GM12878 (cell line): ENCODE measurements at places on chromosomes 3 and 15.

- no peak for DNase-seq
Observed at GRCh38 chr15:88303395-88303794, 46.9 kb upstream of the NTRK3 start.

- no peak for DNase-seq
Observed at GRCh38 chr3:38354588-38355330, 8.2 kb downstream of the XYLB start.

- DNase-seq: no peak
Observed at GRCh38 chr3:55698831-55699230, 211.7 kb upstream of the WNT5A start.

GRCh38 chr15:62896969-62897486 lies 145.5 kb upstream of the TPM1 start:
- no peak for DNase-seq

DNA sequence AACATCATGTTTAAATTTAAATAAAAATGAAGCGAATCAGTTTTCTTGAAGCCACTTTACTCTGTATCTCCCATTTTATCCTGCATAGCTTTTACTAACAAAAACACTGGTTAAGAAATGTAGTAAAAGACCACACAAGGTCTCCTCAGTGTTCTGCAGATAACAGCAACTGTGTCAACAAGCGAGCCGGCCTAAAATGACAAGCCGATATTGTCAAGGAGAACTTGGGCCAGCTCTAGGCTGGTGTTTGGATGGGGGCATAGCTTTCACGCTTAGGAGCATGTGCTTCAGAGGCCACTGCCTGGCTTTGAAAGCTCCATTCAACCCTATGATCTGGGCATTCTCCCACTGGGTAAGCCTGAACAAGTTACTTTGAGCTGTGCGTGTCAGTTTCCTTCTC lies 38.1 kb downstream of the MFSD1 start:
- no peak for DNase-seq

DNA sequence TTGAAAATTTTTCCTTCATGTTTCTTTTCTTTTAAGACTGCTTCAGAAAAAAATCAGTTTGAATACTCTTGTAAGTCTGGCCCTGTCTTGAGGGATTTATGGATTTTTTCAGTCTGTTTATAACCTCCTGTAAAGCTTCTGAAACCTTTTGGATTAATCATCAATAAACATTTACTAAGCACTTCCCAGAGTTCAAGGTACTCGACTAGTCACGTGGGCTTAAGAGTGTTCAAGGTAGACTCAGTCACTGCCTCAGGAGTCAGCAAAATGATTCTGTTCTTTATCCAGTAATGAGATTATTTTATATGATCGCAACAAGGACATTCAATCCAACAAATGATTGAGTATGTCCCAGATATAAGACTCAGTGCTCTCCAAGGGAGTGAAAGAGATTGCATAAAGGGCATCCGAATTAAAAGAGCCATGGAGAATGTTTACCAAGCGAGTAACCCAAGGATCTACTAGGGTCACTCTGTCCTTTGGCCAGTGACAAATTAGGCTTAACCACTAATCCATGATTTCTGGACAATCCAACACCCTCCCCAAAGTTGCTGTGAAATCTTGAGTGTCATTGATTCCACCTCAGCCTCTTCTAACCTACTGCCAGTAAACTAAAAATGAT lies 726.6 kb upstream of the NAALADL2 start:
- no peak for DNase-seq

GRCh38 chr3:11452312-11452711 lies 180.1 kb downstream of the ATG7 start:
- DNase-seq: no peak

GRCh38 chr3:41173926-41174885 lies 25.1 kb upstream of the CTNNB1 start:
- DNase-seq: no peak

DNA sequence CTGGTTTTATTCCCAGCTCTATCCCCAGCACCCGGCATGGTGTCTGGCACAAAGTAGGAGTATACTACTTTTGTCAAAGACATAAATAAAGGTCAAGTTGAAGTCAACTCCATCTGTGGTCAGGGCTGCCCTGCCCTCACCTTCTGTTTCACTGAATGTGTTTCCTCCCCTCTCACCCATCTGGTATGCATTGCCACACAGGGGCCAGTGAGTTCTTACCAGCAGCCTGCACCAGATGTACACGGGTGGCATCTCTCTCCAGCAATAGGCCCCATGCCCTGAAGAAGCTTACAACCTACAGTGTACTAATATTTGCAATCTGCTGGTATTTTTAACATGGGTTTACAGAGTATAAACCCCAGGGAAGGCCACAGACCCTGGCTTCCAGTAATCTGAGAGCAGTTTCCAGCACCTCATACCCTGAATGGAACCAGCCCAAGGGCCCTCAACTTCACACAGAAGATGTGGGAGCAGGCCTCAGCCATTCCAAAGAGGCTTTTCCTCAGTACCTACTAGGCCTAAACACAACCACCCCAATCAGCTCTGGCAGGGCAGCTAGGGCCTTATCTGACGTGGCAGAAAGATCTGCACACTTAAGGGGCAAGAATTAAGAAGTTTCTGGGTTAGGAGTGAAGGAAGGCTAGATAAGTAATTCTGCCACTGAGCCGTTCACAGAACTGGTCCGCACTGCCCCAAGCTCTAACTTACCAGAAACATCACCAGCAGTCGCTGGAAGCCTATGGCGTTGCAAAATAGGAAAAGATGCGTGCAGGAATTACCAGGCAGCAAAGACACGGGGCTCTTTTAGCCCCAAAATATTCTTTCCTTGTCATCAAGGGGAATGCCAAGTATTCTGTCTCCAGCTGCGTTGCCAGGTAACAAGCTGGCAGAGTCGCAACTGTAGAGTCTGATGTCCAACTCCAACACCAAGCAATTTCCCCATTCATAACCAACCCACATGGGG lies 2.1 kb downstream of the IDH2 start:
- DNase-seq: no peak

DNA sequence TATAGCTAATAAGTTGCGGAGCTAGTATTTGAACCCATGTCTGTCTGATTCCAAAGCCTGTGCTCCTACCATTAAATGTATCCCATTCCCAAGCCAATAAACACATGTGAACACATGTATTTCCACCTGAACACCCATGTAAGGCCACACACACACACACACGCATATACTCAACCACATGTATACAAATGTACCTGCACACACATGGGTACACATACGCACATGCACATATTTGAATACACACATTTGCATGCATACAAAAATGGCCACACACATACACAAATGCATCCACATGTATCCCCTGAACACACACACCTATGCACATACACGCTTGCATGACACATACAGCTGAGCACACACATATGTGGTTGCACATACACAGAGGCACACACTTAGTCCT lies 5.4 kb upstream of the MRPS22 start:
- no peak for DNase-seq

DNA sequence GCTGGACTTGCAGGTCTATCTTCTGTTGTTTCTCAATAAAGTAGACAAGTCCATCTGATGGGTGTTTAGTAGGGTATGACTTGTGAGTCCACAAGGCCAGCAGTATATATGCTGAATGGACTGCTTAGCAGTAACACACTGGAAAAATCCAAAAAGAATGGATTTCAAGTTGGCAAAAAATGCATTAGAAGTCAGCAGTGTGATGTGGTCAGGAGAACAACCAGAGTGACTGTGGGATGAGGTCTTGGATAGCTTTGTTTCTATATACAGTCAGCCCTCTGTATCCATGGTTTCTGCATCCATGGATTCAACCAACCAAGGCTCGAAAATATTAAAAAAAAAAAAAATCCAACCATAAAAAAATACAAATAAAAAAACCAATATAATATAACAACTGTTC lies 55.8 kb downstream of the LPP start:
- no peak for DNase-seq

- DNase-seq: no peak
Observed at GRCh38 chr3:154842536-154842935, 237.6 kb upstream of the MME start.

GRCh38 chr3:129312021-129312639 lies 33.5 kb downstream of the HMCES start:
- no peak for DNase-seq

DNA sequence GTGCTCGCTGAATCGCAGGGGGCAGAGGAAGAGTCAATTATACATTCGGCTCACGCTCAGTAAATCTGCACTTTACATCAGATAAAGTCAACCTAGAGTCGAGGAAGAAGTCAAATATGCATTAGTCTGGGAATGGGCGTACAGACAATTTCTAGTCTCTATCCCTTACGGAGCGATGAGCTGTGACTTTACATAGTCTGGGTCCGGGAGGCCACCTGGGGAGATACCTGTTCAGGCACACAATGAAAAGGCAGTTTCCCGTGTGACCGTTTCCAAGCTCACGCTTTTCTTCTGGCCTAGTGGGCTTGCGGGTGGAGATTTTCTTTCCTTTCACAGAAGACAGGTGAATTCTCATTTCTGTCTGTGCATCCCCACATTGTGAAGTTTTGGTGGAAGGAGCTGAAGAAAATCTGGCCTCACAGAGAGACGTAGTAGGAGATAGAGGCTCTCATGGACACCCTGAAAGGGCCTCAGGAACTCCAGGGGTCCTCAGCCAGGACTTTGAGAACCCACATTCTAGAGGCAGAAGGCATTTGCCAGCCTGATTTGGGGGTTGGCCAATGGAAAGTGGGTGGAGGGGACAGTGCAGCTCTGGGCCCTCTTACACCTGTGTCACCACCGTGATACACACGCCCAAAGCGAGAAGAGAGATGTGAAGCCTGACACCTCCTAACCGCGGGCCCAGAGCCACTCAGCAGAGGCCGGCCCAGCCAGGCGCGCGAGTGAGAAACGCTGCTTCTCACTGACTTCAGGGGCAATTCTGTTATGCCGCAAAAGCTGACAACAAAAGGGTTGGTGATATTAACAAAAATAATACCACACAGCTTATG lies 10.7 kb upstream of the OCA2 start:
- no peak for DNase-seq

DNA sequence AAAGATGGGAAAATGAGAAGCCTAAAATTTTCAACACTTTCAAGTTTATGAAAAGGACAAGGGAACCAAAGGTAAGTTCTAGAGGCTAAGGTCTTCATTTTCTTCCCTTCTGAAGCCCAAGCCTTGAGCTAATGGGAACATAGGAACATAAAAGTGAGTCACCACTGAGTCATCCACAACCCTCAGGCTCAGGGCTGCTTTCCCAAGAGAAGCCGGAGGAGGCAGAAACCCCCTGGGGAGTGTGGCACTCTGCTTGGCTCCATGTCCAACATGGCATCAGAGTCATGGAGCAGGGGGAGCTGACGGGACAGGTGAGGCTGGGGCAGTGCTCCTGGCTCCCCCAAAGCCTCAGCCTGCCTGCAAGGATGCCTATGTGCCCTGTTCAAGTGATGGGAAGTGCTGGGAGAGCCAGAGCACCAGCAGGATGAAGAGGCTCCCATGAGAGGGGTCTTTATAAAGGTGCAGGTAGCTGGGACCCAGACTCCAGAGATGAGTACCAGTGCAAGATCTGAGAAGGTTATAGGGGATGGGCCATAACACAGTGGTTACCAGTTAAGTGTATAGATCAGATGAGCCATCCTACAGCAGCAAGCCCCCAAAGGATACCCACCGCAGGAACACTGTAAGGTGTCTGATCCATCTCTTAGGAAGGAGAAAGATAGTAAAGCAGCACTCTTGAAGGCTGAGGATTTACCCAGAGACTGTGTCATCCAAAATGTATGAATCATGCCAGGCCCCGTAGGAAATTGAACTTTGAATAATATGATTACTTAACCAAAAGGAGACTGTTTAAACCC lies 31.8 kb upstream of the RYR3 start:
- no peak for DNase-seq

DNA sequence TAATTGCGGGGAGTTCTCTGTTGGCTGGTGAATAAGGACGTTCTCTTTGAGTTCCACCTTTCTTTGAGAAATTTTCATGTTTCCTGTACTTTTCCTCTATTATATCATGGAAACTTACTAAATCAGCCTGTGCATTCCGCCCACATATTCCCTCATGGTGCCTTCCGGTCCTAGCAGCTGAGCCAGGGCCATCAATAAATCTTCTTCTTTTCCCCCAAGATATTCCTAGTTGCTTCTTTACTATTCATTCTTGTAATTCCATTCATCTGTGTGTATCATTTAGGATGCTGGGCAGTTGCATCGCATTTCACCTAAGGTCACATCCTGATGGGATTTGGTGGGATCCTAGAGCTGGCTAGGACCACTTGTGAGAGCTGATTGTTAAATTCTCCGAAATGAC lies 139.2 kb downstream of the RBMS3 start:
- no peak for DNase-seq

GRCh38 chr3:72664184-72664975 lies 183.9 kb downstream of the SHQ1 start:
- DNase-seq: no peak

GRCh38 chr3:50210510-50211367 lies 5.7 kb downstream of the SLC38A3 start:
- no peak for DNase-seq

- no peak for DNase-seq
Observed at GRCh38 chr15:50186752-50187151, 4.8 kb downstream of the SLC27A2 start.

GRCh38 chr15:68126396-68126795 lies 72.3 kb downstream of the PIAS1 start:
- no peak for DNase-seq

DNA sequence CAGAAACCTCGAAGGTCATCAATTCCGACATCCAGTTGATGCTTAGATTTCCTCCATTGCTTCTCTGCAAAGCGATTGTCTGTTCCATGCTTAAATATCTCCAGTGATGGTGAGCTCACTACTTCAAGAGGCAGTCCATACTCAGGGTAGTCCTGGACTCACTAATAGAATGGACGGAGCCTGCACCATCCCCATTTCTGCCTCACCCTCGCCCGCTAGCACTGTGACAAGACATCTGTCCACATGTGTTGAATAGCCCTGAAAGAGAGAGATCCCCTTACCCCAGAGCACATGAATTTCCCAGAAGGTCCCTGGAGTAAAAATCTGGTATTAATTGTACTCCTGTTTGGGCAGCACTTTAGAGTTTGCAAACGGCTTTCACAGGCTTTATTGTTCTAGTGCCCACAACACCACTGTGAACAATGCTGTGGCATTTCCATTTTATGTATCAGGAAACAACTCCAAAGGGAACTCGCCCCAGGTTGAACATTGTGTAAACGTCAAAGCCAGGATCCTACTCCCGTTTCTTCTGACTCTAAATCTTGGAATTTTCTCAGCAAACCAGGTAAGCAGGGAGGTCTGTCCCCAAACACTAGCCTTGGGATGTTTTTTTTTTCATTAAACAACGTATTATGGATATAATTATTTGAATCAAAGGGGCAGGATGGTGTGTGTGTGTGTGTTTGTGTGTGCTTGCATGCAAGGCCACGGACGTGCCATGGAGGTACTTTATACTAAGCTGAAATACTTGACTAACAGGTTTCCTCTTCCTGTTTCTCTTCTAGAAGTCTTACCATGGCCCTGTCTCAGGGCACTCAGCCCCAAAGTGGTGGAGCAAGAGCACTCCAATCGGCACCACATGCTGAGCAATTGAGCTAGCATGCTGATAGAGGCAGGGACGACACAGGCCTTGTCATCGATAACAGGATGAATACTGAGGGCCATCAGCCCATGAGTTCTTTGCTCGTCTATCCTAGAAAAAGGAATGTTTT lies 198.3 kb downstream of the OPA1 start:
- no peak for DNase-seq

GRCh38 chr15:98282656-98283332 lies 322.3 kb downstream of the ARRDC4 start:
- DNase-seq: no peak

GRCh38 chr3:146431240-146431639 lies 38.1 kb downstream of the PLSCR2 start:
- DNase-seq: no peak
